Small intestine (tissue), 16 donors: ENCODE measurements at places on chromosomes 3 and 15.

GRCh38 chr15:66657185-66658020, 44.6 kb upstream of the SMAD6 start:
- no peak for DNase-seq

GRCh38 chr3:181290941-181291340, 301.4 kb upstream of the DNAJC19 start:
- DNase-seq: no peak

DNA sequence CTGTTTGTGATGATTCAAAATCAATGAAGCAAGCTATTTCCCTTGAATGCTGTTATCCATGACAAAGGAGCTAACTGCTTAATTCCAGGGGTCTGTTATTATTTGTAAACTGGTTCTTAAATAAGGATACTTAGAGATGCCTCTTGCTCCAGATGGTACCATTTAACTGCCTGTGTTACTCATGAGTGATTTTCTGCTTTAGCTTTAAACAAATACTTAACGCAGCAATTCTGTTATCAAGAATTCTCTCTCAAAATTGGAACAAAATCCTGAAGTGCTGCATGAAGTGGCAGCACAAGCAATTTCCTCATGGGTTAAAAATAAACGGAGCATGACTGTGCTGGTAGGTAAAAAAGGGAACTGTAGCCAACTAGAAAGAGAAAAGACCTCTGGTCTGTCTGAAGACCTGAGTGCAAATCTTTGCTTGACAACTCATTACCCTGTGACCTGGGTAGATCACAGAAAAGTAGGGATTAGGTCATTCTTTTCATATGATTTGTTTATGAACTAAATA, 62.5 kb upstream of the GBE1 start:
- no peak for DNase-seq

- DNase-seq: no peak
Observed at GRCh38 chr15:47682661-47683060, 34.6 kb upstream of the SEMA6D start.

GRCh38 chr3:135806317-135806716, 159.2 kb upstream of the PPP2R3A start:
- DNase-seq: no peak

- no peak for DNase-seq
Observed at GRCh38 chr3:46482632-46483350, 15.0 kb upstream of the RTP3 start.

DNA sequence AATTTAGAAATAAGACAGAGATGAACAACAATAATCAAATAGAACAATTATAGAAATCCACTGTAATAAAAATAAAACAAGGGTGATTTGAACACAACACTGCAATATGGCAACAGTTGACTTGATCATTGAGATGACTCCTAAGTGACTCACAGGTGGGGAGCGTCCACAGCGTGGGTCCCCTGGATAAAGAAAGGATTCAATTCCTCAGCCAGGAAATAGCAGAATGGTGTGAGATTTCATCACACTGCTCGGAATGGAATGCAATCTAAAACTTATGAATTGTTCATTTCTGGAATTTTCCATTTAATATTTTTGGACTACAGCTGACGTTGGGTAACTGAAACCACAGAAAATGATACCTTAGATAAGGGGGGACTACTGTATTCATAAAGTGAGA, 82.0 kb downstream of the CNTN3 start:
- no peak for DNase-seq

DNA sequence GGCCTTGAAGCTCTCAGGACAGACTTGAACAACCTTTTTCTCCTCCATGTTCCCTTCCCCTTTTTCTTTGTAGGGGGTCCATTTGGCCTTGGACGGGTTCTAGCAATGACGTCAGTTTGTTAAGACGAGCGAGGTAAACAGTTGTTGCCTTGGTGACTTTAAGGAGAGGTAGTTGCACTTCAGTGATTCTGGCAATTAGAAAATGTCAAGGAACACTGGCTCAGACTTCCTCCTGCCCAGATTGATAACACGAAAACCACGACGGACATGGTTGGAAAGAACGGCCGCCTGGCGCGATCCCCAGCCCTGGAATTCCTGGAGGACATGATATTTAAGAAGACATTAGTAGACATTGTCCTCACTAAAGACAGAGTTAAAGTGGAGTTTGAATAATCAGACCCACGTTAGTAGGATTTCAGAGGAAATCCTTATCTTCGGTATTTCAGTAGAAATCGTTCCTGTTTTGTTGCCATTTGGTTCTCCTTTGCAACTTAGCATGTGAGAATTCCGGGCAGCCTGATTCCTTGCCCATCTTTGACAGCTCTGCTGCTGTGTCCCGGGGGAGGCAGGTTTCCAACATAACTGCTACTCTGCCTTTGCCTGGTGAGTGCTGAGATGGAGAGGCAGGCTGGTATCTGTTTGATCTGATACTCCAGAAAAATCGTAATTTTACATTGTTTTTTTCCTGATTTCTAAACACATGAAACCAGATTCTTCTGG, 87.3 kb downstream of the ST6GAL1 start:
- DNase-seq: no peak

GRCh38 chr15:96329403-96329981, 1.0 kb upstream of the NR2F2 start:
- no peak for DNase-seq

- DNase-seq: no peak
Observed at GRCh38 chr15:74340150-74340549, 27.3 kb downstream of the CYP11A1 start.

DNA sequence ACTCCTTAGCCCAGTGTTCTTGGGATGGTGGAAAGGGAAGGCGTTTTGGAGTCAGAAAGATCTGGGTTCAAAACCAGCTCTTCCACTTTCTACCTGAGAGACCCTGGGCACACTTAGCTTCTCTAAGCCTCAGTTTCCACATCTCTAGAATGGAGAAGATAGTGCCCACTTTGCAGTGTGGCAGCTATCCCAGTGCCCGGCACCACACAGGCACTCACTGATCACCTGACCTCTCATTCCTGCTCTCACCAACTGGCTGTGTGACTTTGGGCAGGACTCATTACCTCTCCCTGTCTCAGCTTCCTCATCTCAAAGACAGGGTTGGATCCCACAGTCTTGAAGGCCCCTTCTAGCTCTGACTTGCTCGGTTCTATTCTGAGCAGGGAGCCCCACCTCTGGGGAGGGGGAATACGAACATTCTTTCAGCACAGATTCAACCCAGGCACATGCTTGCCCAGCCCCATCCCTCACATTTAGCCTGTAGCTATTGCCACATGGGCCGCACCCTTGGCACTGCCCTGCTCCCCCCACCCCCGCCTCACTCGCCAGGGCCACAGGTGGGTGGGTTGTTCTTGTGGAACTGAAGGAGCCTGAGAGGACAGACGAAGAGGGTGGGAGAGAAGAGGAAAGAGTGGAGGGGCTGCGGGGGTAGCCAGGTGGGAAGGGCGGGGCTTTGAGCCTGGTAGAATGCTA, 39.2 kb downstream of the EPHB3 start:
- no peak for DNase-seq

GRCh38 chr15:67976506-67977073, 77.5 kb upstream of the PIAS1 start:
- no peak for DNase-seq

DNA sequence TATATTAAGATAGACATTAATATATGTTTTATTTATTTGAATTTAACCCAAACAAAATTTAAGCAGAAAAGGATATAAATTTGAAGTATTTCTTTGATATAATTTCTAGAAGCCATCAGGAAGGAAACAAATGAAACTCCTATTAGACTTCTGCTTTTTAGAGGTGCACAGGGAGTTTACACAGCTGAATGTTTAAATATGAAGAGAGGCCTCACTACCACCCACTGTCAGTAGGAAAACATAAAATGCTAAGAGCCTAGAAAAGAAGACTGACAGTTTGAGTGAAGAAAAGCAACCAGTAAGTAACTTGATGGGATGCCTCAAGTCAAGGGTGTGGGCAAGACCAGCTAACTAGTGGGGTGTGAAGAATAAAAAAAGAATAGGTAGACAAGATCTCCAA, 19.7 kb downstream of the PLSCR2 start:
- no peak for DNase-seq
